CD14-positive monocyte (primary cell): ENCODE measurements at places on chromosomes 2 and 18.

DNA sequence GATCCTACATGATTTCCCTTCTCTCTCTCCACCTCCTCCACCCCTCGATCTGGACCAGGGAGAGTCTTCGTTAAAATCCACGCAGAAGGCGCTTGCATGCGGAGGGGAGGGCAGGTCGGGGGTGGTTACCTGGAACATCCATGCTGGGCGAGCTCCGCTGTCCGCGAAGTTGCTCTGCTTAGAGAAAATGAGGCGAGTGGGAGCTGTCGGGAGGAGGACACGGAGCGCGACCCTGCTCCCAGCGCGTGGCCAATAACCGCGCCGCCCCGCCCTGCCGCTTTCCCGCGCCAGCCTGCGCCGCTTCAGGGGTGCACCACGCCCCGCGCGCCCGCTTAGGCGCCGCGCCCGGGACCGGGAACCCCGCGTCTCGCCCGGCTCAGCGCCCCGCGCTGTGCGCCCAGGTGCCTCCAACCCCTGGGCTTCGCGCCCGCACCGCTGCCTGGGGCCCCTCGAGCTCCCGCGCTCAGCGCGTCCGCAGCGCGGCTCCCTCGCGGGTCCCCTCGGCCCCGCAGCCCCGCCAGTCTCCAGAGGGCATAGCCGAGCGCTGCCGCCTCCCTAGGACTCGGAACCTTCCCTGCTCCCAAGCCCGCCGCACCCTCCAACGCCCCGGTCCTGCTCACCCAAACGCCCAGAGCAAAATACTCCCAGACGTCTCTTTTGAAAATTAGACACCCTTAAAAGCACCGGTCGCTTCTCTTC, 636 bp downstream of the CBLN2 start:
- H3K4me1 ChIP-seq: peaks cover 1% of the 10 kb centered on the region
- H3K27me3 ChIP-seq: peaks cover 64% of the 10 kb centered on the region
- no peak overlapping the region for H3K27ac ChIP-seq
- H3K36me3 ChIP-seq: no peaks in the 10 kb centered on the region
- no peak for DNase-seq

DNA sequence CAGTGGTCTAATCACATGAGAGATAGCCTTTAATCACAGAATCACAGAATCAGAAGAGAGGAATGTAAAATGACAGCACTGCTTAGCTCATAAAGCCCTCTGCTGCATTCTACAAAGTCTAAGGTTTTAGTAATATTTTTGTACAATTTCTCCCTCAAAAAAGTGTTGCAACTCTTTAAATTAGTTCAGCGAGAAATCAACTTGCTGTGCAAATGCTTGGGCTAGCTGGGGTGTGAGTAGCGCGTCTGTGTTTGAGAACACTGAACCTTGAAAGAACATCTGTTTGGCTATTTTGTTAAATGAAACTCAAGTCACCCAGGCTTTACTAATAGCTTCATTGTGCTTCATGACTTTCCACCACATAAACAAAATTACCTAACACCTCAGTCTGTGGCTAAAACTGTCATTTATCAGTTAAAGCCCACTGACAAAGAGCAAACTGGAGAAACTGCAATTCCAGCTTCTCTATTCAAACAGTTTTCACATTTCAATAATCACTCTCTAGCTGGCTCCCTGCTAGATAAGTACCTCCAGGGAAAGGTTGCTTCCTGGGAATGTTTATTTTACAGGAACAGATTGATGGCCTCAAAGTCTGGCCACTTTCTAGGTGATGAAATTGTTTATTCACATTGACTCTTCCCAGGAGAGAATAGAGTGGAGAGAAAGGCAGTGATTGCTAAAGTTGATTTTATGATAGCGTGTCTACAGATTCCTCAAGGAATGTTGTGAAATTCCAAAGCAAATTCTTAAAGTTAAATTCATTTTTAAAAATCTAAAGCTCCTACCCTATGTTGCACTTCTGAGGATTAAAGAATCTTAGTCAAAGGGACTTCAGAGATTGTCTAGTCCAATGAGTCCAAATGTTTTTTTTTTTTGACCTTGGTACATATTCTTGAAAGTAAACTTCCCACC, 36.0 kb upstream of the STAT1 start:
- no peak overlapping the region for H3K27ac ChIP-seq
- no peaks in the 10 kb centered on the region for H3K36me3 ChIP-seq
- no peak overlapping the region for H3K4me3 ChIP-seq
- H3K4me1 ChIP-seq: peaks cover 11% of the 10 kb centered on the region
- DNase-seq: no peak
- H3K27me3 ChIP-seq: no peaks in the 10 kb centered on the region

DNA sequence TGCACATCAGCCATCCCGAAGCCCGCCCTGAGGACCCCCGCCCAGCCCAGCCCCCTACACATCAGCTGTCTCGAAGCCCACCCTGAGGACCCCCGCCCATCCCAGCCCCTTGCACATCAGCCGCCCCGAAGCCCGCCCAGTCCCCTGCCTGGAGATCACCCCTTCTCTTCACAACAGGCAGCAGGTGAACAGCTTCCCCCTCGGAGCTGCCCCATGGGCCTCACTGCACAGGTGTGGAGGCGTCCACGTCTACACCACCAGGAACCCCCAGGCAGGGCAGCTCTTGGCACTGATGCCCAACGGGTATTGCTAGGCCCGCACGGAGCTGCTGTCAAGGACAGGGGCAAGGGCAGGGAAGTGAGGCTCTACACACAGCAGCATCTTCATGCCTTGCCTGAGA, 137.6 kb downstream of the HDAC4 start:
- peaks cover 96% of the 10 kb centered on the region for H3K4me1 ChIP-seq
- no peaks in the 10 kb centered on the region for H3K27me3 ChIP-seq
- H3K36me3 ChIP-seq: no peaks in the 10 kb centered on the region
- H3K27ac ChIP-seq: peak overlapping the region; percentile 90

DNA sequence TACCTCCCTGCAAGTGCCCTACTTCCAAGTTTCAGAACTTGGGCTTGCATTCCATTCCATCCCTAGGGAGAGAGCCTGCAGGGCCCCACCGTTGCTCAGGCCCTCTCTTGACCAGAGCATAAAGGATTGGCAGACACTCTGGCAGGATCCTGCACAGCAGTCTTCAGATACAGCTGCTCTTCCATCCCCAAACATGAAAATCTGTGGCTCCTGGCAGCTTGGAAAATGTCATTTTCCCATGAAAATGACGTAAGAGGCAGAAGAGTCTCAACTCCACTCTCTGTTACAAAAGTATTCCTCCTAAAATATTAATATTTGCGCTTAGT, 162.6 kb downstream of the GFPT1 start:
- no peak overlapping the region for H3K27ac ChIP-seq
- H3K36me3 ChIP-seq: no peaks in the 10 kb centered on the region
- H3K27me3 ChIP-seq: no peaks in the 10 kb centered on the region
- H3K4me1 ChIP-seq: no peaks in the 10 kb centered on the region
- no peak for DNase-seq
- no peak overlapping the region for H3K4me3 ChIP-seq

- H3K4me1 ChIP-seq: peaks cover 36% of the 10 kb centered on the region
- H3K27ac ChIP-seq: peak overlapping the region; percentile 76
- H3K36me3 ChIP-seq: peaks cover 35% of the 10 kb centered on the region
- H3K27me3 ChIP-seq: no peaks in the 10 kb centered on the region
Measured at GRCh38 chr2:30147196-30147714, 448 bp downstream of the YPEL5 start.

DNA sequence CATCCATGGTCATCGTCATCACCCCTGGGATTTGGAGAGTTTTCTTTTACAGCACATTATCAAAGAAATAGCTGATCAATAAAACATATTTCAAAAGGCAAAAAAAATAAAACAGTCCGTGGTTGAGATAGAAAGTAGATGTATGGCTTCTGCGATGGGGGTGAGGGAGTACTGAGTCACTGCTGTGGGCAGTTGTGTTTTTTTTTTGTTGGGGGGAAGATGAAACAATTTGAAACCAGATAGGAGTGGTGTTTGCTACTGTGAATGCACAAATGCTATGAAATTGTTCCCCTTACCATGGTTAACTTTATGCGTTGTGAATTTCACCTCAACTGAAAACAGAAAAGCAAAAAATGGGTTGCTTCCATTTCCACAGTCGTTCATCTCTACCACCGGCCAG, 11.9 kb upstream of the SALL3 start:
- H3K27ac ChIP-seq: no peak overlapping the region
- no peak overlapping the region for H3K4me3 ChIP-seq
- H3K36me3 ChIP-seq: no peaks in the 10 kb centered on the region
- no peak for DNase-seq
- no peaks in the 10 kb centered on the region for H3K27me3 ChIP-seq

- H3K4me1 ChIP-seq: no peaks in the 10 kb centered on the region
- H3K27ac ChIP-seq: no peak overlapping the region
- H3K27me3 ChIP-seq: no peaks in the 10 kb centered on the region
- no peak for DNase-seq
Measured at GRCh38 chr2:134268265-134268664, 14.4 kb downstream of the MGAT5 start.

DNA sequence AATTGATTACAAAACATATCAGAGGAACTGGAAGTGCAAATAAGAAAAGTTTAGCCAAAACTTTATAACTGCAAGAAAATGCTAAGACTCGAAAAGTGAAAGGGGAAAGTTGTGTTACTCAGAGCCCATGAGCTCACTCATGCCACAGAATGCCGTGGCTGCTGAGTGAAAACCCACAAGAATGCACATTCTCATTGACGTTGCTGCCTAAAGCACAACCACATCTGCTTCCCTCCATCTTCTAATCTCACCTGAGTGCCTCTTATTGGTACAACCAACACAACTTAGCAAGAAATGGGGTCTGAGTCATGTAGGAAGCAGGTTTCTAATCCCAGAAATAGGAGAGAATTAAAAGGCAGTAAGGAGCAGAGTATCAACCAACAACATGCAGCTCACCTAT, 259.7 kb downstream of the LNPK start:
- H3K36me3 ChIP-seq: no peaks in the 10 kb centered on the region
- no peak for DNase-seq
- H3K27ac ChIP-seq: no peak overlapping the region

- peaks cover 71% of the 10 kb centered on the region for H3K4me1 ChIP-seq
- no peaks in the 10 kb centered on the region for H3K27me3 ChIP-seq
- H3K36me3 ChIP-seq: peaks cover 22% of the 10 kb centered on the region
Measured at GRCh38 chr2:74851191-74851566, 17.3 kb downstream of the HK2 start.

GRCh38 chr2:222842491-222843174, 18.2 kb upstream of the ACSL3 start:
- no peak overlapping the region for H3K27ac ChIP-seq
- no peaks in the 10 kb centered on the region for H3K27me3 ChIP-seq
- DNase-seq: peak; percentile 15
- H3K4me3 ChIP-seq: no peak overlapping the region

DNA sequence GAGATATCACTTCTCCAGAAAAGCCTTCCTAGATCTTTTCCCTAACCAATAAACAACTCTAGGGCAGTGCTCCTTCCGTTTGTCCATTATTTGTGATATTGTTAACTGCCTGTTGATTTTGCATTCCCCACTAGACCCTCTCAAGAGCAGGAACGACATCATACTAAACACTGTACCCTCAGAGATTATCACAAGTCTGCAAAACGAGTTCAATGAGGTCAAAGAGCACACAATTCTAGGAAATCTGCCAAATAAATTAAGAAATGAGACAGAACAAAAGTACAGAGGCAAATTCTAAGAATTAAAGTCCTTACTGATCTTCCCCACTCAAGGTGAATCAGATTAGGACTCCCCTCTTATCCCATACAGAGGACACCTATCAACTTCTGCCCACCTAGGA, 7.6 kb downstream of the RTTN start:
- no peaks in the 10 kb centered on the region for H3K4me1 ChIP-seq
- H3K36me3 ChIP-seq: peaks cover 74% of the 10 kb centered on the region
- H3K27ac ChIP-seq: no peak overlapping the region
- no peak overlapping the region for H3K4me3 ChIP-seq
- no peak for DNase-seq

- H3K27ac ChIP-seq: no peak overlapping the region
- no peaks in the 10 kb centered on the region for H3K27me3 ChIP-seq
- no peaks in the 10 kb centered on the region for H3K4me1 ChIP-seq
Measured at GRCh38 chr18:58117786-58118403, 73.9 kb downstream of the NEDD4L start.

- no peak for DNase-seq
- H3K4me3 ChIP-seq: no peak overlapping the region
- H3K27me3 ChIP-seq: no peaks in the 10 kb centered on the region
- no peak overlapping the region for H3K27ac ChIP-seq
Measured at GRCh38 chr2:122218596-122218995, 463.1 kb downstream of the TSN start.

DNA sequence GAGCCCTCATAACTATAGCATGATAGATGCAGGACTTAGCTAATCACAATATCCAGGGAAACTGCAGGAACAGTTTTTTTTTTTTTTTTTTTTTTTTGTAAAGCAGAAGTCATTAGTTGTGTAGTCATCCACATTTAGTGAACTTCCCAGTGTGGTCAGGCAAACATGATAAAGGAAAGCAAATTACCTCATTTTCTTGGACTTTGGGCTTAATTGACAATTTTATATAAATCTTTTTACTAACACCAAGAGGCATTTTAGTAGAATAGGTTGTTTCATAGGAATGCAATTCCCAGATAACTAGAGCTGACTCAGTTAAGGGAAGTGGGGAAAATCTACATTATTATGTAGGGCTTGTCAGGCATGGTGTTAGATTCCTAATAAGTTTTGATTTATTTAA, 142.7 kb upstream of the GCFC2 start:
- H3K36me3 ChIP-seq: no peaks in the 10 kb centered on the region
- no peak for DNase-seq
- no peaks in the 10 kb centered on the region for H3K4me1 ChIP-seq
- H3K27me3 ChIP-seq: no peaks in the 10 kb centered on the region
- no peak overlapping the region for H3K4me3 ChIP-seq
- no peak overlapping the region for H3K27ac ChIP-seq

- no peaks in the 10 kb centered on the region for H3K36me3 ChIP-seq
- H3K27me3 ChIP-seq: no peaks in the 10 kb centered on the region
- H3K27ac ChIP-seq: no peak overlapping the region
- H3K4me3 ChIP-seq: no peak overlapping the region
Measured at GRCh38 chr18:30192216-30192615, 850.3 kb downstream of the DSC3 start.

DNA sequence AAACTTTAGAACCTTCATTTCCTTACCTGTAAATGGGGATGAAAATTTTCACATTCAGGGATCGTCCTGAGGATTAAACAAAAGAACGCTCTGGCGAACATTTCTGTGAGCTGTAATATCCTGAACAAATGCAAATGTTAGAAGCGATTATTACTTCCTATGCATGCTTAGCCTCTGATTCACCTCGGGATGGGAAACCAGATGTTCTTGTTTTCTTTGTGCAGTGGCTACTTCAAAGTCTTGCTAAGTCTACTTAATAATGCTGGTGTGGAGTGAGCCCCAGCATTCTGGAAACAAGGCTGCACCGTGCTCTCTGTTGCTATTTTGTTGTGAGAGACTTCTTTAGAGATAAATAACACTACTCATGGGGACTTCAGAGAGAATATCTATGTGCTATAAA, 119.1 kb upstream of the PELI1 start:
- H3K4me1 ChIP-seq: peaks cover 60% of the 10 kb centered on the region
- no peak overlapping the region for H3K27ac ChIP-seq
